ENCODE measurements at places on chromosomes 7 and 10.

- H3K36me3 ChIP-seq = no peaks in the 10 kb centered on the region
- H3K4me1 ChIP-seq = no peaks in the 10 kb centered on the region
- H3K27ac ChIP-seq = no peak overlapping the region
- H3K27me3 ChIP-seq = no peaks in the 10 kb centered on the region
- H3K4me3 ChIP-seq = no peak overlapping the region
These were observed 639.3 kb upstream of the GALNT17 start for GRCh38 chr7:70492625-70493024.

DNA sequence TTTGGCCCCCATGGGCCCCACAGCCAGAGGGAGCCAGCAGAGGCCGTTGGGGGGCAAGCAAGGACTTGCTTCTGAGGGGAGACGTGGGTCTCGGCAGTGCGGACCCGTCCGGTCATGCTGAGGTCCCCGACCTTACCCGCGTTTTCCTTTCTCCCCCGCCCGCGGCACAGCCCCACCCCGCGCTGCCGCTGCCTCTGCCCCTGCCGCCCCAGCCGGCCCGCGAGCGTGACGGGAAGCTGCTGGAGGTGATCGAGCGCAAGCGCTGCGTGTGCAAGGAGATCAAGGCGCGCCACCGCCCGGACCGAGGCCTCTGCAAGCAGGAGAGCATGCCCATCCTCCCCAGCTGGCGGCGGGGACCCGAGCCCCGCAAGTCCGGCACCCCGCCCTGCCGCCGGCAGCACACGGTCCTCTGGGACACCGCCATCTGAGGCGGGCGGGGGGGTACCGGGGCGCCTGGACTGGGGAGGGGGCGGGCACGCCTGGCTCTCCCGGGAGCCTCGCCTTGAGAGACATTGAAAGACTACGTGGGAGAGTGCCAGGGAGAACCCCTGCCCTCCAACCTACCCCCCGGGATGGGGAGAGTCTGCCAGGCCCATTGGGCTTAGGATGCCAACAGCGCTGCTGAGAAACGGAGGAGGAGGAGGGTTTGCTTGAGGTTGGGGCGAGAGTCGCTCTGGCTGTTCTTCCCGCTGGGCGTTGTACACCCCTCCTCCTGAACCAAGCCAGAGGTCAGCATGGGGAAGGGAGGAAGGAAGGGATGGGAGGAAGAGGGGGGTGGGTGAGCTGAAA, 9.9 kb downstream of the NYAP1 start:
- peaks cover 20% of the 10 kb centered on the region for H3K4me1 ChIP-seq
- H3K4me3 ChIP-seq = peak overlapping the region; percentile 43
- H3K36me3 ChIP-seq = no peaks in the 10 kb centered on the region
- no peaks in the 10 kb centered on the region for H3K27me3 ChIP-seq
- no peak for DNase-seq
- peak overlapping the region; percentile 66 for H3K27ac ChIP-seq

DNA sequence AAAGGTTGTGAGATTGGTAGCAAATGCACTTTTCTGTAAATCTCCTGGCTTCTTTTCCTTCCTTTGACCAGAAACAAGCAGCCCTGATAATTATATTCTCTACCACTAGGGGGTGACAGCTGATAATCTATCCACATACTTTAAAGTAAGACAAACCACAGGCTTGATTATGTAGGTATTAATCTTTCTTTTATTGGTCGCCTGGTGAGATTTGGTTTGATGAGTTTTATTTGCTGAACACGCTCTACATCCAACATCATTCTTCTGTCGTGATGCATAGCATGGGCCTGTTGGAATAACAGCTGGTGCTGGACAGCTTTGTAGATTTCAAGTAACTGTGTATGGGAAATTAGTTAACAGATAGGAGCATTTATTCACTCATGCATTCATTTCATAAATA, 63.5 kb downstream of the ZNF365 start:
- peaks cover 10% of the 10 kb centered on the region for H3K4me1 ChIP-seq
- no peak overlapping the region for H3K4me3 ChIP-seq
- H3K36me3 ChIP-seq = no peaks in the 10 kb centered on the region

- no peak overlapping the region for H3K4me3 ChIP-seq
- H3K27ac ChIP-seq = no peak overlapping the region
- no peaks in the 10 kb centered on the region for H3K4me1 ChIP-seq
- no peaks in the 10 kb centered on the region for H3K27me3 ChIP-seq
- no peaks in the 10 kb centered on the region for H3K36me3 ChIP-seq
These were observed 1.1 kb downstream of the A1CF start for GRCh38 chr10:50884302-50884701.

GRCh38 chr7:121473645-121474300, 77.7 kb upstream of the FAM3C start:
- H3K4me1 ChIP-seq = peaks cover 1% of the 10 kb centered on the region
- H3K27me3 ChIP-seq = no peaks in the 10 kb centered on the region
- H3K27ac ChIP-seq = no peak overlapping the region
- H3K4me3 ChIP-seq = no peak overlapping the region

GRCh38 chr10:17923728-17924127, 28.0 kb upstream of the SLC39A12 start:
- H3K36me3 ChIP-seq = no peaks in the 10 kb centered on the region
- H3K27ac ChIP-seq = no peak overlapping the region
- no peak for DNase-seq
- H3K27me3 ChIP-seq = no peaks in the 10 kb centered on the region
- H3K4me3 ChIP-seq = no peak overlapping the region

GRCh38 chr7:140621401-140622021, 19.1 kb downstream of the DENND2A start:
- H3K36me3 ChIP-seq = no peaks in the 10 kb centered on the region
- no peak overlapping the region for H3K4me3 ChIP-seq
- no peak for DNase-seq
- H3K4me1 ChIP-seq = peaks cover 12% of the 10 kb centered on the region
- peak overlapping the region; percentile 27 for H3K27ac ChIP-seq

- H3K4me3 ChIP-seq = no peak overlapping the region
- H3K36me3 ChIP-seq = no peaks in the 10 kb centered on the region
- H3K27ac ChIP-seq = no peak overlapping the region
- no peaks in the 10 kb centered on the region for H3K4me1 ChIP-seq
These were observed 22.5 kb upstream of the ENO4 start for GRCh38 chr10:116826803-116827202.

GRCh38 chr7:105130580-105130979, 116.6 kb downstream of the KMT2E start:
- H3K36me3 ChIP-seq = no peaks in the 10 kb centered on the region
- no peaks in the 10 kb centered on the region for H3K27me3 ChIP-seq
- DNase-seq = no peak
- H3K4me3 ChIP-seq = no peak overlapping the region

GRCh38 chr7:84913731-84914130, 273.1 kb downstream of the SEMA3D start:
- no peak overlapping the region for H3K4me3 ChIP-seq
- H3K27ac ChIP-seq = no peak overlapping the region
- H3K36me3 ChIP-seq = no peaks in the 10 kb centered on the region
- no peak for DNase-seq
- no peaks in the 10 kb centered on the region for H3K27me3 ChIP-seq

DNA sequence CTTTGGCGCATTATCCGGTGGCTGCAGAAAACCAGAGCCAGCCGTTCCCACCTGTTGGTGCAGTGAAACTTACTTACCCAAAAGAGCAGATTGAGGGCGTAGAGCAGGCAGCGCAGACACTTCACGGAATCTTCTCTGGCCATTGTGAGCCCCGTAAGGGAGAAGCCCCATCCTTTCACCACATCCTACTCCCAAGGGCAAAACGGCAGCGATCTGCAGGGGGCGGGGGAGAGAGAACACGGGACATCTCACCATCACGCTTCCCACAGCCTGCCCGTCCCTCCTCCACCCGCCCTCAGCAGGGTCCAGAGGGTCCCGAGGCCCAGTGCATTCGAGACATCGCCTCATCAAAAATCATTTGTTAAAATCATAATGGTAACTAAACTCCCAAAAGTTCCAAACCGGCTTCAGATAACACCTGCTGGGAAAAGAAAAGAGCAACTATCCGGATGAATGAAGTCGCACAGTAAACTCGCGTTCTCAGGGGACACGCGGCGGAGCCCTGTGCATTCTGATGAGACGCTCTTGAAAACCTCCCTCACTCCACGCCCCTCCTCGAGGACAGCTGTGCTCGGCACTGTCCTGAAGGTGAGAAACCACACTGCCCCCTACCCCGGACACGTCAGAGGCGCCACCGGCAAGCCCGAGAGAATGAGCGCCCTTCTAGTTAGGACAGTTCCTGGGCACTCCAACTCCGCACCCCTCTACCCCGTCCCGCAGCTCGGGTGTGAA, 1.2 kb downstream of the TSPAN12 start:
- DNase-seq = no peak
- H3K4me1 ChIP-seq = peaks cover 14% of the 10 kb centered on the region
- H3K4me3 ChIP-seq = peak overlapping the region; percentile 74
- no peaks in the 10 kb centered on the region for H3K36me3 ChIP-seq
- peak overlapping the region; percentile 79 for H3K27ac ChIP-seq

DNA sequence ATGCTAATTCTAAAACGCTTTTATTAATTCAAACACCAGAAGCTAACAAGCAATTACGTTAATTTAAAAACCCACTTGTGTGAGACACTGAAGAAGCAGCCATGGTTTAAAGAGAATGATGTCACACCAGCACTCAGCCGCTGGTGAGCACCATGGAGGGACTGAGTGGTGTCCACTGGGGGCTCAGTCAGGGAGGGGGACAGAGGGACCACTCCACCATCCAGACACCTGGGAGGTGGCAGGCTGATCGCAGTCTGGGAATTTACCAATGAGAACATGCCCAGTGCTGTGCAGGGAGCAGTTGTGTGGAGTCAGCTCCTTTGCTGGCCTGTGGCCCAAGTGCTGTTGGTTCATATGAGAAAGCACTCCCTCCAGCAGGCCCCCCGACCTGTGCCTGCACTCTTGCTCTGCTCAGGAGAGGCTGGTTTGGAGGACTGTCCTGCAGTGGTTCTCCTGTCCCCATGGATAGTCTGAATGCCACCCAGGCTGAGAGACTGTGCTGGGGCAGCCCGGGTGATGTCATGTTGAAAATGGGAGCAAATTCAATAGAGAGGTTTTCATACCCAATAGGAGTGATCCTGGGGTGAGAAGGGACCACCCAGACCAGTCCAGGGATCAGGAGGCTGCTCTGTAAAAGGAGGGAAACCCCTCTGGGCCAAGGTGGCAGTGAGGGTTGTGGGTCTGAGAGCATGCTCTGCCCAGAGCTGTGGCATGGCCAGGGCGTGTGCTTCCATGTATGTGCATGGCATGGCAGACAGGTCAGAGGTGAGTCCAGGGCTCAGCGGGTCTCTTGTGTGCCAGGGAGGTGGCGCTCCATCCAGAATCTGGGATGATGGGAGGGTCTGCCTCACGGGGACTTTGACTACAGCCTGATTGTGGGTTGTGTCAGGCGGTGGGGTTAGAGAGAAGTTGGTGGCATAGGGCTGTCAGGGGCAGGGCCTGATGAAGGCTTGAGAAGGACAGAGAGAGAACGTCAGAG, 12.7 kb downstream of the ADCY1 start:
- H3K27ac ChIP-seq = no peak overlapping the region
- H3K27me3 ChIP-seq = no peaks in the 10 kb centered on the region
- no peak for DNase-seq
- no peaks in the 10 kb centered on the region for H3K36me3 ChIP-seq
- H3K4me1 ChIP-seq = no peaks in the 10 kb centered on the region

DNA sequence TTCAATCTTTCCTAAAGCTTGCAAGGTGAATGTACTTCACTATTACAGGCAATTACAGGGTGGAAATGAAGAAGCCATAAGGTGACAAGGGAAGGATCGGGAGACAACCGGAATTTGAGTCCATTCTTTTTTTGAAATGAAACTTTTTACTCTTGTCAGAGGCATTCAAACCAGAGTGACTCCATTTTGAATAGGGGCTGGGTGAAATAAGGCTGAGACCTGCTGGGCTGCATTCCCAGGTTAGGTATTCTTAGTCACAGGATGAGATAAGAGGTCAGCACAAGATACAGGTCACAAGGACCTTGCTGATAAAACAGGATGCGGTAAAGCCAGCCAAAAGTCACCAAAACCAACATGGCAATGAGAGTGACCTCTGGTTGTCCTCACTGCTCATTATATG, 363.3 kb downstream of the TYW1 start:
- H3K4me1 ChIP-seq = no peaks in the 10 kb centered on the region
- no peak overlapping the region for H3K27ac ChIP-seq
- H3K36me3 ChIP-seq = peaks cover 14% of the 10 kb centered on the region
- H3K27me3 ChIP-seq = no peaks in the 10 kb centered on the region

DNA sequence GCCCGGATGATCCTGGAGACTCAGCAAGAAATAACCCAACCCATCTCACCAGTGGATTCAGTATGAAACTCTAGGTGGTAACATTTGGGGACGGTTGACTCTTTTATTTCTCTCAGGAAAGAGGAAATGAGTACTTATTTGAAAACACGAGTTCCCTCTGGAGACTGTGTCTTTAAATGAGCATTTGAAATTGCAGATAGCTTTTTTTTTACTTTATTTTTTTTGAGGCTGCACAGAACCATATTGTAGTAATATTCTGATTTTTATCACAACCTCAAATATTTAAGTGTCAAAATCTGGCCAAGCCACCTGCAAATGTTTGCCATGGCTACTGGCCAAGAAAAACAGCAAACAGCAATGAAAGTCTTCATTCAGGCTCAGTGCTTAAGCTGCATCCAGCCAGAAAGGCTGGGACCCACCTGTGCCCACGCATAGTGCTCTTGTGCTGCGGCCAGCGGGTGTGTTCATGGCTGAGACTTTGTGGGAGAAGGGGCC, 160.8 kb downstream of the CREB5 start:
- no peaks in the 10 kb centered on the region for H3K27me3 ChIP-seq
- H3K4me1 ChIP-seq = peaks cover 18% of the 10 kb centered on the region
- H3K27ac ChIP-seq = no peak overlapping the region
- H3K4me3 ChIP-seq = no peak overlapping the region
- H3K36me3 ChIP-seq = no peaks in the 10 kb centered on the region
- no peak for DNase-seq

- no peaks in the 10 kb centered on the region for H3K36me3 ChIP-seq
- no peaks in the 10 kb centered on the region for H3K27me3 ChIP-seq
- DNase-seq = no peak
- peak overlapping the region; percentile 85 for H3K4me3 ChIP-seq
- H3K27ac ChIP-seq = peak overlapping the region; percentile 95
These were observed 1.3 kb upstream of the TM9SF3 start for GRCh38 chr10:96588060-96588554.

GRCh38 chr10:5976512-5977470, 552 bp downstream of the IL15RA start:
- peaks cover 33% of the 10 kb centered on the region for H3K4me1 ChIP-seq
- peak overlapping the region; percentile 96 for H3K4me3 ChIP-seq

DNA sequence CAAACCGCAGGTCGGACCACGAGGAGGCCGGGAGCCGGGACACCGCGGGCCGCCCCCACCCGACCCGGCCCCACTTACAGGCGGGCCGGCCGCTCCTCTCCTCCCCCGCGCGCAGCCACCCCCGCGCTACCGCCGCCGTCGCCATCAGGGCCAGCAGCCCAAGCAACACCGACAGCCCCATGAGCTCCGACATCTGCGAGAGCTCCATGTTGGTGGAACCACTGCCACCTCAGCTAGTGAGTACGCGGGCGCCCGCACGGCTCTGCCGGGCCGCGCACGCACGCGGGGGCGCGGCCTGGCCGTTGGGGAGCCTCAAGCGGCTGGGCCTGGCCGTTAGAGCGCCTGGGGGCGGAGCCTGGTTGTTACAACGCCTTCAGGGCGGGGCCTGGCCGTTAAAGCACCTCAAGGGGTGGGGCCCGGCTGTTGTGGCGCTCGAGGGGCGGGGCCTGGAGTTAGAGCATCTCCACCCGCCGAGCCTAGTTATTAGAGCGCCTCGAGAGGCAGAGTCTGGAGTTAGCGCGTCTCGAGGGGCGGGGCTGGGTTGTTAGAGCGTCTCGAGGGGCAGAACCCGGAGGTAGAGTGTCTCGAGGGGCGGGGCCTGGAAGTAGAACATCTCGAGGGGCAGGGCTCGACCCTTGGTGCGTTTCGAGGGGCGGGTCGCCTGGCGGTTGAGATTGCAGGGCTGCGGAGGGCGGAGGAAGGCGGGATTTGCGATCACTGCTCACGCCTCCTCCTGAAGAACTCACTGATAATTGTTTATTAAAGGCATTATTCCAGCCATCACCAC, at the start of gene TBL2:
Gene TBL2 (minus strand): TSS at position 238 of the 787 bp plus-strand sequence. CDS start 30 bp downstream, at position 208.
- peak within 1 kb of the TSS; percentile 94 for H3K27ac ChIP-seq
- peaks cover 4% of the 10 kb centered on the region for H3K36me3 ChIP-seq
- H3K27me3 ChIP-seq = no peaks in the 10 kb centered on the region
- H3K4me1 ChIP-seq = peaks cover 32% of the 10 kb centered on the region
- H3K4me3 ChIP-seq = peak within 1 kb of the TSS; percentile 93
